ENCODE measurements at places on chromosomes 12 and 14.
A peak's percentile ranks its signal among the peaks of the same experiment; 100 is the strongest.

DNA sequence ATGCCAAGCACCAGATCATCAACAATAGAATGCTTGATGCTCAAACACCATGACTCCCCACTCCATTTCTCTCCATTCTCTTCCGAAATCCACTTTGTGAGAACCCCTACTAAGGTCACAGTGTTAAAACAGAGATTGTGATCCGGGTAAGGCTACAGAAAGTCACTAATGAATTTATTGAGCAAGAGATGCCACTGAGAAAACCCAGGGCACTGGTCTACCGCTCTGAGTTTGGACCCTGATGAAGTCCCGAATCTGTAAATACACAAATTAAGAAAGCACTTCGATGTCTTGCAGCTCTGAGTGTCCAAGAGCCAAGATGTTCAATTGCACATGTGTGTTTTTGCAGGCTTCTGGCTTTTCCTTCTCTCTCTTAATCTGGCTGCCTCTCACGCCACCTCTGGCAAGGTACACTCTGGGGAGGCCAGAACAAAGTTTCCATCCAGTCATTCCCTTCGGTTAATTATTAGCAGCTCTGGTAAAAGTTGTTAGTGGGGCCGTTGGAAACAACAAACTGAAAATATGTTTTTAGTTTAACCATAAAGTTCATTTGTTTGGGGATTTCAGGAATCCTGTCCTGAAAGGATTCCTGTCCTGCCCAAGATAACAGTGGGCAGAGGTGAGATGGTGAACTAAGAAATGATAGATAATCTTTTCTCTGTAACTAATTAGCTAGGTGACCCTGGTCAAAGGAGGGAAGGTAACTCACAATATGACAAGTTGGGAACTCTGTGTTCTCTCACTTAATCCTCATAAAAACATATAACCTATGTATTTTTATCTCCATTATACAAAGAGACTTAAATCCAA lies 75.4 kb downstream of the BTG1 start:
- no peak for DNase-seq

GRCh38 chr12:49903700-49904423 lies at the start of gene FAIM2:
TSS of gene FAIM2 (minus strand) at chr12:49903900. CDS start at chr12:49903792, 108 bp downstream.
- no peak for DNase-seq

GRCh38 chr12:77571127-77571526 lies 259.6 kb upstream of the NAV3 start:
- DNase-seq: no peak

- DNase-seq: no peak
These were observed 64.3 kb downstream of the ZNF664 start for GRCh38 chr12:124037331-124037730.

DNA sequence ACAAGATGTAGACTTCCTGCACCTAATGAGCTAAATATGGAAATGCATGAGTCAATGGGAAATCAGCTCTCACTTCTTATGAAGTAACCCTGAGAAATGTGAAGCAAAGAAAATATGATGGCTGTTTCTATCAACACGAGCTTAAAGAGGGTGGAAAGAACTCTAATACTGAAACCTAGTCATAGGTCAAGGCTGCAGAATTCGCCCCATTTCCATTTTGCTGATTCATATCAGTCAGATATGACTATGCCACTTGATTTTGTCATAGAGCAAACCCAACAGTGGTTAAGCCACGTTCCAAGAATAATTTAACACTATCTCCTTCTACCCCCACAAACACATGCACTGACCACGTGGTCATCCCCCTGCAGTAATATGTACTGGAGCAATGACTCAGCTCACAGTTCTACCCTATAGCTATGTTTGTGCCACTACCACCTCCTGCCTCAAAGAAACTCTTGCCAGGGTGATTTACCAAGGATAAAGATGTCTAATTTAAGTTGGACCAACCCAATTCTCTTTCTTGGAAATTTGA lies 157.5 kb downstream of the TMTC3 start:
- DNase-seq: peak; percentile 98

GRCh38 chr12:31801872-31802271 lies 73.1 kb upstream of the AMN1 start:
- no peak for DNase-seq

DNA sequence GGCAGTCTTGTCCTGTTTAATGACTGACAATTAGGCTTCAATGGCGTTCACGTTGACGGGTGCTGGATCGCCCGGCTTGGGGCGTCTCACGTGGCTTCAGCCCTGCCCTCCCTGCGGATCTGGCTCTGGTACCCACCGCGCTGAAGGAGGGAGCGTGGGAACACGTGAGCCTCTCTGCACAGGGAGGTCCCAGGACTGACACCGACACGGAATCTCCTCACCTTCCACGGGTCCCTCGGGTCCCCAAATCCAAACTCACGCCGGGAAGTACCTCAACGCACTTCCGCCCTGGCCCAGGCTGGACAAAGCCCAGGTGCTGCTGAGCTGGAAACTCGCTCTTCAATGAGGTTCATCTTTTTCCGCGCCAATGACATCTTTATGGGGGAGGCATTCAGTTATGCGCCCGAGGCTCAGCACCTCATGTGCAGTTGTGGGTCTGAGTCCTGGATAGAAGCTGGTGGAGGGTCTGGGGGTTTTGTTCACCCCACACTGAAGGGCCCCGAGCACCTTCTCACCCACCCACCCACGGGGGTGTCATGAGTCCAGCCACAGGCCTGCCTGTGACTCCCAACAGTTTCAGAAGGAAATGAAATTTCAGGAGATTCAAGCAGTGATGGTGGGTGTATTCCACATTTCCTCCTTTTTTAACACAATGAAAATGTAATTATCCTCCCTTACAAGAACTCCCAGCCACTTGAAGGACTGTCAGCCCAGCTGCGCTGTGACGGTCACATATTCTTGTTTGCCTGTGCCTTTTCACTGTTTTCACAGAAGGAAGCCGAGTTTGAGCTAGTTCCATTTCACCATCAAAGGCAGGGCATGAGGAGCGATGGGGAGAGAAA lies 251.7 kb upstream of the SFSWAP start:
- DNase-seq: no peak

DNA sequence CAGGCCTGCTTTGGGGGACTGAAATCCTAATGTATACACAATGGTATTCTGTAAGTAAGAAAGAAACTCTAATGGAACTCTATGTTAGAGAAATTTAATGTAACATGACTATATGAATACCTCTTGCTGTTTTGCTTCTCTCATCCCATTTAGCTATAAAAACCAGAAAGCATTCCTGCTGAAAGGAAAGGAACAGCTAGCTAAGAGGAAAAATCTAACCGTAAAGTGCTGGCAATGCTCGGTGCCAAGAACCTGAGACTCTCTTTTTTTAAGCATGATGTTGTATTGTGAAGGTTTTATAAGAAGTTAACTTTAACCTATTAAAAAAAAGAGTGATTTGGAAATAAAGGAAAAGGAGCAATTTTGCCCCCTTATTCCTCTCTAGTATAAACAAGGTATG lies 75.6 kb upstream of the DACT1 start:
- DNase-seq: no peak

DNA sequence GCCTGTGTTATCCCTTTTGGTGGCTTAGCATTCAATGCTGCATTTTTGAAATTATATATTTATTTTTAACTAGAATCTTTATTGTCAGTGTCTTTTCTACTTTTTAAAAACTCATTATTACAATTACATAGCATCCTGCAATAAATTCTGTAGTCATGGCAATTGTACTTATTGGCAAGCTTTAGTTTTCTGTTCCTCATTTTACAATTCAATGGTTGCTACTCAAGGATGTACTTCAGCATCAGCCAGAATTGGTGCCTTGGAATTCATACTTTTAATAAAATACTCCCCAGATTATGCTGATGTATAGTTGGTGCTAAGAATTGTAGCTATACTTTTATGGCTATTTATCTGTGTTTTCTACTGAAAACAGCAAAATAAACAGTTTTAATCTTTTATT lies 1756.8 kb upstream of the SEL1L start:
- DNase-seq: no peak

DNA sequence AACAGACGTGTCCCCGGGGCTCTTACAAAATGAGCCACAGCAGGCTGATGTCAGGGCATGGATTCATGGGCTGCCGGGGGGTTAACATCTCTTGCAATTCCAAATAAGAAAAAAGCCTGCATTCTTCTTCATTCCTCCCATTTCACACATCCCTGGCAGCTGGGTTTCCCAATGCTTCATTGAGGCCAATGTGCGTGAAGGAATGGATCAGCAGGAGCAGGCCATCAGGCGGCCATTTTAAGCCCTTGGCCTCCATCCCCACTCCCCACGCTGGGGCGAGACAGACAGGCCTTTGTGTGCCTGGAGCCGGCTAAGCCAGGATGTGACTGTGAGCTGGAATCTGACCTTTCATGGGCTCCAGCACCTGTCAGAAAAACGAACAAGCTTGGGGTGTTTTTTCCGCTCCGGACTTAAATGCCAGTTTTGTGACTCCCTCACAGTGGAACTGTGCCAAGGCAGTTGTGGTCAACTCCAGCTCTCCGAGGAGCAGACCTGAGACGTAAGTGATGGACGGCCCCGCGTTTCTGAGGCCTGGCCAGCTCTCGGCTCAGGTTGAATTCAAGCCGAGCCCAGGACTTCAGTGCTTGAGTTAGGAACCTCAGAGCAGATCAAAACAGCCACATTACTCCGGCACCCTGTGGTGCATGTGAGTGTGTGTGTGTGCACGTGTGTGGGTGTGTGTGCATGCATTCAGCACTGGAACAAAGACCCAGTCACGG lies 133.1 kb downstream of the TMEM30B start:
- DNase-seq: peak; percentile 99

- DNase-seq: no peak
These were observed 35.9 kb downstream of the TESC start for GRCh38 chr12:117063162-117063911.

- DNase-seq: no peak
These were observed 325.1 kb downstream of the AEBP2 start for GRCh38 chr12:19764408-19764807.

Measured in non-pigmented ciliary epithelial cell (primary cell).